ENCODE measurements at places on chromosomes 16 and 17.

- DNase-seq: no peak
Observed at GRCh38 chr16:87556941-87557459, 45.3 kb upstream of the JPH3 start.

GRCh38 chr16:68710211-68710610, 26.9 kb upstream of the CDH1 start:
- DNase-seq: no peak

DNA sequence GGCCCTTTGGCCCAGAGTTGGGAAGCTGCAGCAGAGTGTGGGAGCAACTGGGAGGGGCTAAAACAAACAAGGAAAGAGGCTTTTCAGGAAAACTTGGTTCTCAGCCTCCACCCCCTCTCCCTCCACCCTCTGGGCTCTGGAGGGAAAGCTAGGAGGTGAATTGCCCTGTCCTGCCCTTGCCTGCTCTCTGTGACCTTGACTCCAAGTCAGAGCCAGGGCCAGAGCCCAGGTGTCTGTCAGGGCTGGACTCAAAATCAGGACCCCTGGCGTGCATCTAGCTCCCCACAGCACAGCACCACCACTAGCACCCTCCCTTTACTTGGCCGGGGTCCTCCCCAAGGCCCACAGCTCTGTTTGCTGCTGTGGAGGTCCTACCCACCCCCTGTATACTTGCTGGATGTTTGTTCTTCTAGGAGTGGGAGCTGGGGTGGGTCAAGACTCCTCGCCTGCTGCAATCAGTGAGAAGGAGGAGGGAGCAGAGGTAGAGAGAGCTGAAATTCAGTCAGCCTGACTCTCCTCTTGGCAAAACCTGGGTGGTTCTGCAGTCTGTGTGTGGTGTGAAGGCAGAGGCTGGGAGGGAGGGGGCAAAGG, 2.8 kb upstream of the NR1D1 start:
- no peak for DNase-seq

DNA sequence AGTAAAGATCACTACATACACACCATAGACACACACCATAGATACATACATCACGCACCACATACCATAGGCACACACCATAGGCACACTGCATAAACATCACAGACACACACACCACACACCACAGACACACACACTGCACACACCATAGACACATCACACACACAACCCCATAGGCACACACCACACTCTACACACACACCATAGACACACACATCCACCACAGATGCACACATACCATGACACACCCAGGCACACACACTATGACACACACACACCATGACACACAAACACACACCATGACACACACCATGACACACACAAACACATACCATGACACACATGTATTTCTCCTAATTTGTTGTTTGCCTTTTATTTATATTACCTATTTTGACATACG, 14.1 kb downstream of the TBC1D16 start:
- no peak for DNase-seq

DNA sequence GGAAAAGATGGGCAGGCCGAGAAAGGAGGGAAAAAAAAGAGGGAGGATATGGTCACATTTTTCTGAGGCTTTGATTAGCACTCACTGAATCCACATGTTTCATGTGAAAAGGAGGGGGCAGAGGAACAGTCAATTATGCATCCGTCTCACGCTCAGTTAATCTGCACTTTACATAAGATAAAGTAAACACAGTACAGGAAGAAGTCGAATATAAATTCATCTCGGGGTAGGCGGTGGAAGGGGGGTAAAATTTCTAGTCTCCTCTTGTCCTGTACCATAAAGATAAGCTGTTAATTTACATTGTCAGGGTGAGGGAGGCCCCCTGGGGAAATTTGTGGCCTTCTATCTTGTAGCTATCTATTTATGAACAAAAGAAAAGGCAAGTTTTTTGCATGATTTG, 73.1 kb upstream of the CES5A start:
- no peak for DNase-seq

GRCh38 chr16:14494396-14494966, 135.6 kb downstream of the PARN start:
- no peak for DNase-seq

DNA sequence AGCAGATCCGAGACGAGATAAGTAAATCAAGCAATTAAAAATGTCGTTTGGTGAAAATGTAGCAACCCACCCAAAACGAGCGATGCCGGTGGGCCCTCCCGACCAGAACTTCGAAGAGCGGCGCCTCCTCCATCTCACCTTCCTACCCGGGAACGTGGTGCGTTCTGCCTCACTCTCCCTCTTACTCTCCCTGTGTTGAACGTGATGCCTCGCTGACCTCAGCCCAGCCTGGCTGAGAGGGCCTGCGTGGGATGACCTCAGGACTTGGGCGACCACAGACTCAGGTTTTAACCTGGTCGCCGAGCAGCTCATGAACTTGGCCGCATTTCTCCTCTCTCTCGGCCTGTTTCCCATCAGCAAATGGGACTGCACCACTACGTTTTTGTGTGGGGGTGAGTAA, 69.7 kb upstream of the RPL38 start:
- no peak for DNase-seq

Measured in stimulated activated CD8-positive, alpha-beta memory T cell treated with anti-CD3 and anti-CD28 coated beads, Interleukin-15, amount 100 ng/mL, for 48 hours (primary cell).